ENCODE measurements at places on chromosomes 4 and X. TPM values are rescaled to one million over a fixed set of nuclear protein-coding genes. Genes with fewer than 3 reads are reported as not detected.

PAGE2B gene
- not detected for total RNA-seq

CCDC149 gene
- 16.8 TPM for total RNA-seq

CD38 gene
- 10.9 TPM for total RNA-seq

CXCR3 gene
- not detected for total RNA-seq

FGF2 gene
- 7.9 TPM for total RNA-seq

TGIF2LX gene
- not detected for total RNA-seq

TBX22 gene
- not detected for total RNA-seq

NLGN4X gene
- total RNA-seq, result 2.0 TPM

CXCL10 gene
- total RNA-seq, result not detected

RHOH gene
- total RNA-seq, result not detected

TSPAN7 gene
- total RNA-seq, result 25.1 TPM

SORBS2 gene
- 45.1 TPM for total RNA-seq

AR gene
- total RNA-seq, result 0.26 TPM

MGAT4D gene
- total RNA-seq, result not detected

DRD5 gene
- total RNA-seq, result not detected

GYG2 gene
- total RNA-seq, result 0.43 TPM

CT45A2 gene
- not detected for total RNA-seq

C4orf17 gene
- total RNA-seq, result not detected

ADGRG4 gene
- total RNA-seq, result not detected

RASSF6 gene
- not detected for total RNA-seq

GAGE12E gene
- not detected for total RNA-seq

DDX60 gene
- total RNA-seq, result 18.9 TPM

PABPC1L2A gene
- not detected for total RNA-seq

FDCSP gene
- not detected for total RNA-seq
